AG04450 (cell line): ENCODE measurements at places on chromosomes 2 and 18. TPM values are rescaled to one million over a fixed set of nuclear protein-coding genes. Genes with fewer than 3 reads are reported as not detected.

LHCGR gene
- polyA plus RNA-seq, result 3.4 and 3.8 TPM in 2 replicates

SULT1C2 gene
- polyA plus RNA-seq, result 0.04 and 0.11 TPM in 2 replicates

KCNG2 gene
- polyA plus RNA-seq, result 0.38 and 0.57 TPM in 2 replicates

KLHL30 gene
- polyA plus RNA-seq, result not detected in 2 replicates

OTX1 gene
- polyA plus RNA-seq, result not detected in 2 replicates

FAM228A gene
- 0.05 and 0.07 TPM in 2 replicates for polyA plus RNA-seq

CHN1 gene
- 207 and 258 TPM in 2 replicates for polyA plus RNA-seq

CAMKMT gene
- 8.0 and 10.2 TPM in 2 replicates for polyA plus RNA-seq

PCARE gene
- polyA plus RNA-seq, result not detected in 2 replicates

REG1A gene
- not detected in 2 replicates for polyA plus RNA-seq

METAP1D gene
- 6.2 and 8.3 TPM in 2 replicates for polyA plus RNA-seq
